Cortex of kidney (tissue), 1 donor: ENCODE measurements at places on chromosomes 16 and 17.

GRCh38 chr17:3659541-3660111 is 8.8 kb downstream of the TAX1BP3 start:
- DNase-seq = no peak

- DNase-seq = no peak
Observed at GRCh38 chr16:10558746-10559641, 21.4 kb downstream of the EMP2 start.

DNA sequence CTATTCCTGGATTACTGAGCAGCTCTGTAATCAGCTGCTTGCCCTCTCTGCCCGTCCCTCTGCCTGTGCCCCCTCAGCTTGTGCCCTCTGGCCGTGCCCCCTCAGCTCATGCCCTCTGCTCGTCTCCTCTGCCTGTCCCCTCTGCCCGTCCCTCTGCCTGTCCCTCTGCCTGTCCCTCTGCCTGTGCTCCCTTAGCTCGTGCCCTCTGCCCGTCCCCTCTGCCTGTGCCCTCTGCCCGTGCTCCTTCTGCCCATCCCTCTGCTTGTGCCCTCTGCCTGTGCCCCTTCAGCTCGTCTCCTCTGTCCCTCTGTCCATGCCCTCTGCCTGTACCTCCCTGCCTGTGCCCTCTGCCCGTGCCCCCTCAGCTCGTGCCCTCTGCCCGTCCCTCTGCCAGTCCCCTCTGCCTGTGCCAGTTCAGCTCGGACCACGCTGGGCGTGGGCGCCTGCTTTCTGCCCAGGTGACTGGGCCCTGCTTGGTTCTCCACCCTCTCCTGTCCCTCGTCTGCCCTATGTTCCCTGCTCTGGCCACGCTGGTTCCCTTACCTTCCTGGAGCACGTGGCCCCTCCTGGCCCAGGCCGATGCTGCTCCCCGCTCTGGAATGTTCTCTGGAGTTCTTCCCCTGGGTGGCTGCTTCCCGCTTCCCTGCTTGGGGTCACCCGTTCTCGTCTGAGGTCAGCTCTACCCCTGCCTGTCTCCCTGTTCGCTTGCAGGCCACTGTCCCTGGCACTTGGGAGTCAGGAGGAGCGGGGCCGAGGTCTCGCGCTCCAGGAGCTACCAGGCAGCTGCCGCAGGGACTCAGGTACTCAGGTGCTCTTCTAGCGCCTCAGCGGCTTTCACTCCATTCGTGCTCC is 63.9 kb downstream of the BANP start:
- no peak for DNase-seq

DNA sequence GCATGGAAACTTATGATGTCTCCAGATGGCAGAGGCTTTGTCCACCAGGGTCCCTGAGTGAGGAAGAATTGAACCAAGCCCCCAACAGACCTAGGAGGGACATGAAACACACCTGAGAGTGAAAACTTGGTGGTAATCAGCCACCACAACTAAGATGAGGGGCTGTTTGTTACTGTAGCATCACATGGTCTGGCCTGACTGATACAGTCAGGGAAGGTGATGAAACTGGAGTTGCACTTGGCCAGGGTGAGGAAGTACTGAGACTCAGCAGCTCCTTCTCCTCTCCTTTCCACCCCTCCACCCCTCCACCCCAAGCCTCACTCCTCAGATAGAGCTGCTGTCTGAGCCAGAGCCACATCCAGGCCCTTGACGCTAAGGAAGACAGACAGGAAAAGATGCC is 37.2 kb downstream of the C16orf82 start:
- DNase-seq = no peak

GRCh38 chr16:17759451-17760390 is 289.0 kb upstream of the XYLT1 start:
- no peak for DNase-seq

- no peak for DNase-seq
Observed at GRCh38 chr17:40615068-40615840, 32.4 kb downstream of the SMARCE1 start.

GRCh38 chr17:2800367-2800766 is 4.1 kb downstream of the RAP1GAP2 start:
- no peak for DNase-seq

DNA sequence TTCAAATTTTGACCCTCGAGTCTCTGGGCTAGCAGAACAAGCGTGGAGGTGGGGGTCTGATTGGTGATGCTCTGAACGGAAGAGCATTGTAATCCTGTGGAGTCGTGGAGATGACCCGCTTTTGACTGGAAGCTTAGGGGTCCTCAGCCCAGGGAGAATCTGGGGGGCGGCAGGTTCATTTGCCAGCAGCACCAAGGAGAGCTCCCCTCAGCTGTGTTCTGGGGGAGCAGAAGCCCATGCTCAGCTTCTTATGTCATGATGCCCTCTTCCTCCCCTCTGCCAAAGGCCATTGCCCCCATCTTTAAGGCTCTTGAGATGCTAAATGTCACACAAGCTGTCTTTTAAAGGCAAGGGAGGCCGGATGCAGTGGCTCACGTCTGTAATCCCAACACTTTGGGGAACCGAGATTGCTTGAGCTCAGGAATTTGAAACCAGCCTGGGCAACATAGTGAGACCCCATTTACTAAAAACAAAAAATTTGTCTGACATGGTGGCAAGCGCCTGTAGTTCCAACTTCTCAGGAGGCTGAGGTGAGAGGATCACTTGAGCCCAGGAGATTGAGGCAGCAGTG is 19.3 kb downstream of the LDHD start:
- no peak for DNase-seq

DNA sequence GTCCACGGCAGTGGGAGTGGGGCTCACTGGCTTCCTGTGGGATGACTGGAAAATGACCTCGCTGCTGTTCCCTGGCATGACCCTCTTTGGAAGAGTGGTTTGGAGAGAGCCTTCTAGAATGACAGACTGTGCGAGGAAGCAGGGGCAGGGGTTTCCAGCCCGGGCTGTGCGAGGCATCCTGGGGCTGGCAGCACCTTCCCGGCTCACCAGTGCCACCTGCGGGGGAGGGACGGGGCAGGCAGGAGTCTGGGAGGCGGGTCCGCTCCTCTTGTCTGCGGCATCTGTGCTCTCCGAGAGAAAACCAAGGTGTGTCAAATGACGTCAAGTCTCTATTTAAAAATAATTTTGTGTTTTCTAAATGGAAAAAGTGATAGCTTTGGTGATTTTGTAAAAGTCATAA is 7.8 kb upstream of the RNF213 start:
- no peak for DNase-seq

- DNase-seq = no peak
Observed at GRCh38 chr17:43010667-43011308, 4.2 kb downstream of the IFI35 start.

GRCh38 chr16:62717026-62717425 is 680.8 kb upstream of the CDH8 start:
- DNase-seq = no peak

GRCh38 chr16:80602894-80603293 is 62.1 kb downstream of the DYNLRB2 start:
- no peak for DNase-seq

- DNase-seq = no peak
Observed at GRCh38 chr16:88468275-88469129, 15.4 kb downstream of the ZFPM1 start.

GRCh38 chr17:79020631-79021301 is 3.2 kb upstream of the C1QTNF1 start:
- no peak for DNase-seq

DNA sequence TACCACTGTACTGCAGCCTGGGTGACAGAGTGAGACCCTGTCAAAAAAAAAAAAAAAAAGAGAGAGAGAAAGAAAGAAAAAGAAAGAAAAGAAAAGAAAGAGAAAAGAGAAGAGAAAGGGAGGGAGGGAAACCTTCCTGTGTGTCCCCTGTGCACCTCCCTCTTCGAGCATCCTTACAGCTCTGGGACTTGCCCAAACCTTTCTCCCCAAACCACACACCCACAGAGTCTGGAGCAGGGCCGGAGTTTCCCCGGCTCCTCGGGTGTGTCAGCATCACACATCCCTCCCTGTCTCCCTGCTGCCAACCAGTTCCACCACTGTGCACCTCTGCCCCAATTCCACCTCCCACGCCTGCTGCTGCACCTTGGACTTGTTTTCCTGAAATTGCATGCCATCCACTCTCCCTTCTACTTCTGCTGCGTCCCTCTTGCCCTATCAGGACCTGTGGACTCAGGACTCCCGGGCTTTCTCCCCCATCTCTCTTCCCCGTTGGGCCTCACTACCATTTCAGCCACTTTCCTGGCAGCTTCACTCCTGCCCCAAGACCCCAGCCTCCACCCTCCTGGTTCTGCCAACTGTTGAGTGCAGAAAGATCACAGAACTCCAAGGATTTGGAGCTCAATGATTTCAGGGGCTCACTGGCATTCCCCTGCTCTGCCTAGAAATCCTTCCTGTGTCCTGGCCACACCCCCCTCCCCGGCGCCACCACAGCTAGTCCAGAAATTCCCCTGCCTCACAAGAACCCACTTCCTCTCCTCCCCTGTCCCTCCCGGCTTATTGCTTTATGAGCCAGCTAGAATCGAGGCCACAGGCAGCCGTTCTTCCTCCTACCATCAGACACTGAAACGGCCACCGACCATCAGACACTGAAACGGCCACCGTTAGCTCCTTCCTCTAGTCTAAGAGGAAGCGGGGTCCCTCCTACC is 3.7 kb upstream of the CDK3 start:
- DNase-seq = no peak

DNA sequence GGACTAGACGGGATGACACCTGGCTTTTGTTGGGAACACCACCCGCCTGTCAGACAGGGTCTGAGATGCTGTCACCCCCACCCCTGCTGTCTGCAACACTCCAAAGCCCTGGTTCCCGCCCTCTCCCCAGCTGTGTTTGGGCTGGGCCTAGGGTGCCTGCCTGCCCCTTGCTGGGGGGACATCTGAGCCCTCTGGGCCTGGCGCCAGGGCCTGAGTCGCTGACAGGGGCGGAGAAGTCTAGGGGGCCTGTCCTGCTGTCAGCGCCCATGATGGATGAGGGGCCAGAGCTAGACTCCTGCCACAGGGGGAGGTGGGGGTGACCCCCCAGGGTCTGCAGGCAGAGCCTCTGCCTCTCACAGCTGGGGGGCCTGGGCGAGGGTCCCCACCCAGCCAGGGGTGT is 7.6 kb upstream of the PKMYT1 start:
- no peak for DNase-seq

GRCh38 chr17:75811174-75811573 is 26.6 kb downstream of the UNK start:
- no peak for DNase-seq

DNA sequence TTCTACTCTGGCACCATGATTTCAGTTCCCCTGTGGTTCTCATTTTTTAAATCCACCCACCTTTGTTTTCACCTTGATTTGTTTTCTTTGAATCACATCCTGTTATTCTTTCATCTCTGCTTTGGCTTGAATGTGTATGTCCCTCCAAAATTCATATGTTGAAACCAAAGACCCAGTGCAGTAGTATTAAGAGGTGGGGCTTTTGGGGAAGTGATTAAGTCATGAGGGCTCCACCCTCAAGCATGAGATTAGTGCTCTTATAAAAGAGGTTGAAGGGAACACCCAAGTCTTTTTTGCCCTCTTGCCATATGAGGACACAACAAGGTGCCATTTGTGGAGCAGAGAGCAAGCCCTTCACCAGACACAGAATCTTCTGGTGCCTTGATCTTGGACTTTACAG is 382.3 kb downstream of the SLC39A11 start:
- DNase-seq = no peak
